PC-9 (cell line): ENCODE measurements at places on chromosomes 11 and 22. TPM values are rescaled to one million over a fixed set of nuclear protein-coding genes. Genes with fewer than 3 reads are reported as not detected.
A peak's percentile ranks its signal among the peaks of the same experiment; 100 is the strongest.

Gene RIBC2
- total RNA-seq = 4.0 and 11.0 TPM in 2 replicates

DNA sequence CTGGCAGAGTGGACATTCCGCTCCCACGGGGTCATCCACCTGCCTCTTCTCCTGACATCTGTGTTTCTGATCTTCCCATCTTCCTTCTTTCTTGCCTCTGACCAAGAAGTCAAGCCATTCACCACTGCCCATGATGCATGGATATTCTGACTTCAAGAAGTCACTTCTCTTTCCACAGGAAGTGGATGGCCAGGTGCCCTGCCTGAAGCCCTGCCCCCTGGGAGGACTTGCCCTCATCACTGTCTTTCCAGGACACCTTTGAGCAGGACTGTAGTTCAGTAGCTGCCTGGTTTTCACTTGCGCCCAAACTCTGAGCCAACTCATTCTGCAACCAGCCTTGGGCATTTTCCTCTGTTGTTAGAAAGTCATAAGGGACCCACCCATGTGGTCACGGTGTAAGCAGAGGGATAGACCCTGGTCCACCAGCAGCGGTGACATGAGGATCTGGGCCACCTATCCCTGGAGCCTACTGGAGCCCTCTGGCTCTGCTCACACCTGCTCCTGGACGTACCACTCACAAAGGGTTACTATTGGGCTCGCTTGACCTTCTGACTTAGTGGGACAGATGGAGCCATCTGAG is 6.9 kb downstream of the CYTH4 start:
- H3K4me3 ChIP-seq = no peak overlapping the region
- no peaks in the 10 kb centered on the region for H3K4me1 ChIP-seq
- H3K27me3 ChIP-seq = peaks cover 16% of the 10 kb centered on the region; the same call in 1 of the 2 replicates
- H3K36me3 ChIP-seq = no peaks in the 10 kb centered on the region

DNA sequence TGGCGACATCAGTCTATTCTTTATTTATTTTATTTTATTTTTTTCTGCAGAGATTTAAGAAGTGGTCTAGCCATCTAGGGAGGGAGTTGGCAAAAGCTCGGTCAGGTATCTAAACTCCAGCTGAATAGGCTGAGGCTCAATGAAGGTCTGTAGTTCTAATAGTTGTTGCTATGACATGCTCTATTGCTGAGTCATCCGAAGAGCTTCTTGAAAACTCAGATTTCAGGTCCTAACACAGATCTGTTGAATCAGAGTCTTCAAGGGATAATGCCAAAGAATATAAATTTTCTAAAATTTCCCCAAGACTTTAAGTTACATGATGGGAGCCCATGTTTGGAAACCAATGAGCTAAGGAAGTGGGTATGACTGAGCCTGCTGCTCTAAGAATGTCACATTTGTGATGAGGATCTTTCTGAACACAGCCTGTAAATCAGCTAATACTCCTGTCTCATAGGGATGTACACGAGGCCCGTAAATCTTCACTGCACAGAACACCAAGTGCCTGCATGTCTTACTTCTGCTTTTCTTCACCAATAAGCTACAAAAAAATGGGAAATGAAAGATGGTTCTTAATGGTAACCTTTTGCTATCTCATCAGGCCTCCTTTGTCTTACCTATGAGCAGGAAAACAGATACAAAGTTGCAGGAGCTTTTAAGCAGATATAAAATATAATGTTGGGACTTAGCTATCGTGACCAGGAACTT is 901.4 kb upstream of the API5 start:
- no peak overlapping the region for H3K4me3 ChIP-seq
- H3K27ac ChIP-seq = no peak overlapping the region
- H3K36me3 ChIP-seq = no peaks in the 10 kb centered on the region
- no peaks in the 10 kb centered on the region for H3K4me1 ChIP-seq
- H3K27me3 ChIP-seq = no peaks in the 10 kb centered on the region
- no peak for DNase-seq

GRCh38 chr22:48089601-48090331 is 1327.3 kb downstream of the TBC1D22A start:
- H3K27me3 ChIP-seq = peaks cover 93% of the 10 kb centered on the region
- no peak overlapping the region for H3K4me3 ChIP-seq
- H3K36me3 ChIP-seq = no peaks in the 10 kb centered on the region
- no peak for DNase-seq
- H3K27ac ChIP-seq = no peak overlapping the region

DNA sequence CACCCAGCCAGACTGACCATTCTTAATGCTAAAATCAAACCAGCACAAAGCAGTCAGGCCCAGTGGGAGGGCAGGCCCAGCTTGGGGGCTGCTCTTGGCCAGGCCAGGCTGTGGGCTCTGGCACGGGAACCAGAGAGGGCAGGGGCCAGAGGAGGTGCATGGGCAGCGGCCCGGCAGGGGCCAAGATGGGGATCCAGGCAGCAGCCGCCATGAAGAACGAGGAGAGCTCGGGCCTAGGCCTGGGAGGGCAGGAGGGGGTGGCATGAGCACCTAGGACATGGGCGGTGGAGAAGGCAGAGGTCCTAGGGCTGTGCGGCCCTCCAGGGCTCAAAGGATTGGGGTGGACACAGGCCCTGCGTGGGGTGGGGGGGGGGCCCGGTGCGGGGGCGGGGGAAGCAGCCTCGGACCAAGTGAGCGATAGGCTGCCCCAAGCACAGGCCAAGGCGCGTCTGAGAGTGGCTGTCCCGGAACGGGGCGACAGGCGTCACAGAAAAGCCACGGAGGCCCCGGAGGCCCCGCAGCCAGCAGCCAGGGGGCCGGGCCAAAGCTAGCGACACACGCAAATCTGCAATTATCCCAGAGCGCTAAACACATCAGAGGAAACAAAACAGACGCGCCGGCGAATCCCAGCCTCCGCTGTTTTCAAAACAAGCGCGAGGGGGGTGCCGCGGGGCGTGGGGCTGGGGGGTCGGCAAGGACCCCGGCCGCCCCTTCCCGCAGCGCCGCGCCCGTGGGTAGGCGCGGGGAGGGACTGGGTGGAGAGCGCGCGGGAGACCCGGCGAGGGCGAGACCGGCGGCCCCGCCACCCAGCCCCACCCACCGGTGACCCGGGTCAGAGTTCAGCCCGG is 8.3 kb downstream of the PLXNB2 start:
- H3K36me3 ChIP-seq = peaks cover 19% of the 10 kb centered on the region; the same call in 1 of the 2 replicates
- H3K27me3 ChIP-seq = no peaks in the 10 kb centered on the region
- H3K27ac ChIP-seq = no peak overlapping the region
- H3K4me1 ChIP-seq = peaks cover 74% of the 10 kb centered on the region

DNA sequence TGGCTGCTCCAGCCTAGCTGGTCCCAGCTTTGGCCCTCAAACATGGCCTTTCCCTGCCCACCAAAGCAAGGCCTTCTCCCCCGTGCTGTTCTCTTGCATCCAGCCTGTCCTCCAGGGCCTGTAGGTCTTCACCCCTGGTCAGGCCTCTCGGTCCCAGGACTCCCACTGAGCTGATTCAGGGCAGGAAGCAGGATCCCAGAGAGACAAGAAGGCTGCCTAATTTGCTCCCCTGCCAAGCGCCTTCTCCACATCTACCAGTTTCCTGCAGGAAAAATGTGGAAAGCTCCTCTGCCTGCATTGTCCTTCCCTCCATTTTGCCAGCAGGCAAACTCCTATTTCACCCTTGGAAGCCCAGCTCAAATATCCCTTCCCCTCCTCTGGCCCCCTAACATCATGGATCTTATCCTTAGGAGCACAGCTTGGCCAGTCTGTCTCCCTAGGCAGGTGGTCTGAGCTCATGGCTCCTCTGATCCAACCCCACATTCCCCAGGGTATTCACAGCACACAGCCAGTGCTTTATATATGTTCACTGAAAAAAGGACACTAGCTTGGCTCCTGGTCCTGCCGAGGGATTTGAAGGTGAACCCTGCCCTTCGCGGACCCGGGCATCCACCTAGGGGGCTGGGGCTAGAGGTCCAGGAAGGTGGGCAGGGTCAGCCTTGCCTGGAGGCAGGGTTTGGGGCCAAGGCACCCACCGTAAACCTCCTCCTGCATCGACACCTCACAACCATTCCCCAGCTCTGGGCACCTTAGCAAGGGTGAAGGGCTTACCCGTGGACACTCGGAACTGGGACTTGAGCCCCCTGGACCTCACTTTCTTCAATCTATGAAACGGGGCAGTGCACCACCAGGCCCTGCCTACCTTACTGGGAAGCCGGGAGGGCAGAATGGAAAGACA is 968 bp downstream of the RHBDD3 start:
- peak overlapping the region; percentile 88 for H3K4me3 ChIP-seq
- DNase-seq = no peak
- peaks cover 32% of the 10 kb centered on the region for H3K4me1 ChIP-seq

DNA sequence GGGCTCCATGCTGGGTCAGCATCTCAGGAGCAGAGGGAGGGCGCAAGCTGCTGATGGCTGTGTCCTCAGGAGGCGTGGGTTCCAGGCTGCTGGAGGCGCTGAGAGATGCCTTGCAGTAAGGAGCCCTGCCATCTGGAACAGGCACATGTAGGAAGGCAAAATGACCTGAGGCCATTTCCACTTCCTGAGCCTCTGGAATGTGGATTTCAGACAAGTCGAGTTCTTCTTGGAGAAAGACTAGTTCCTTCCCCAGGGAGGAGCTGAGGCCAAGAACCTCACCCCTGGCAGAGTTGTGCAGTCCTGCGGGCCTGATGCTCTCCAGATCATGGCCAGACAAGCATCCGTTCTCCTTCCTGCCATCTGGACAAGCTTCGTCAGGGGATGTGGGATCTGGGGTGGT is 19.3 kb downstream of the HPS4 start:
- no peak overlapping the region for H3K4me3 ChIP-seq
- peaks cover 13% of the 10 kb centered on the region for H3K36me3 ChIP-seq
- no peaks in the 10 kb centered on the region for H3K4me1 ChIP-seq
- H3K27ac ChIP-seq = no peak overlapping the region
- DNase-seq = no peak

DNA sequence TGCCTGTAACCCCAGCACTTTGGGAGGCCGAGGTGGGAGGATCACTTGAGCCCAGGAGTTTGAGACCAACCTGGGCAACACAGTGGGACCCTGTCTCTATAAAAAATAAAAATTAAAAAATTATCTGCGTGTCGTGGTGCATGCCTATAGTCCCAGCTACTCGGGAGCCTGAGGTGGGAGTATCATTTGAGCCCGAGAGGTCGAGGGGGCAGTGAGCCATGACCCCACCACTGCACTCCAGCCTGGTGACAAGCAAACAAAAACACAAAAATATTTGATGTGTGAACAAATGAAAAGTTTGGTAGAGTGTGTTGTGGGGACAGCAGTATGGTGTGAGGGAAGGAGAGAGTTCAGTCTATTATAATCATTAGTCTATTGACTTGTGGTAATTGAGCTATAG is 90.8 kb upstream of the PARVA start:
- H3K4me3 ChIP-seq = no peak overlapping the region
- H3K4me1 ChIP-seq = peaks cover 51% of the 10 kb centered on the region
- peak overlapping the region; percentile 88 for H3K27ac ChIP-seq
- DNase-seq = no peak
- no peaks in the 10 kb centered on the region for H3K27me3 ChIP-seq

- peaks cover 100% of the 10 kb centered on the region for H3K27me3 ChIP-seq
- DNase-seq = no peak
- H3K4me3 ChIP-seq = no peak overlapping the region
- no peaks in the 10 kb centered on the region for H3K4me1 ChIP-seq
Measured at GRCh38 chr22:48453171-48453570, 1374.5 kb downstream of the BRD1 start.

GRCh38 chr11:78220218-78221157 is 31.8 kb downstream of the USP35 start:
- DNase-seq = no peak
- H3K4me3 ChIP-seq = no peak overlapping the region
- H3K27me3 ChIP-seq = no peaks in the 10 kb centered on the region

DNA sequence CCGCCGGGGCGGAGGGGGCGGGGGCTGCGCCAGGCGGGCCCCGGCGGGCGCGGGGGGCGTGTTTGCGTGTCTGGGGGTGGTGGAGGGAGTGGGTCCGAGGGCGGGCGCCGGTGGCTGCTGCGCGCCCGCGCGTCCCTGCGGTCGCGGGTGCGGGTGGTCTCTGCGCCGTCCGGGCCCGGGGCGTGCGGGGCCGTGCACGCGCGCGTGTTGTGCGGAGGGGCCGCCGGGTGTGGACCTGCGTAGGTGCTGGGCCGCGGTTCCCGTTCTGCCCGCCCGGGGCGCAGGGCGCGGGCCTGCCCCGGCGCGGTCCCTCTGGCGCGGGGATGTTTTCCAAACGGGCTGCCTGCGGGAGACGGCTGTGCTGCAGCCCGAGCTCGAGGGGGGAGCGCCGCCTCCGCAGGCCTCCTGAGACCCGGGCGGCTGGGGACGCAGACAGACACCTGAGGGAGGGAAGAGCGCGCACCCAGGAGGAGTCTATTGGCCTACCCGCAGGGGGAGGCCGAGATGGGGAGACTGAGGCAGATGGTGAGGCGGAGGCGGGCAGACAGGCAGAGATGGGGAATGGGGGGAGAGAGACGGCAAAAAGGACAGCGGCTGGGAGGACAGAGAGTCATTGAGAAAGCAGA is 442 bp downstream of the PELI3 start:
- H3K27me3 ChIP-seq = no peaks in the 10 kb centered on the region
- no peaks in the 10 kb centered on the region for H3K36me3 ChIP-seq
- H3K4me1 ChIP-seq = peaks cover 10% of the 10 kb centered on the region

DNA sequence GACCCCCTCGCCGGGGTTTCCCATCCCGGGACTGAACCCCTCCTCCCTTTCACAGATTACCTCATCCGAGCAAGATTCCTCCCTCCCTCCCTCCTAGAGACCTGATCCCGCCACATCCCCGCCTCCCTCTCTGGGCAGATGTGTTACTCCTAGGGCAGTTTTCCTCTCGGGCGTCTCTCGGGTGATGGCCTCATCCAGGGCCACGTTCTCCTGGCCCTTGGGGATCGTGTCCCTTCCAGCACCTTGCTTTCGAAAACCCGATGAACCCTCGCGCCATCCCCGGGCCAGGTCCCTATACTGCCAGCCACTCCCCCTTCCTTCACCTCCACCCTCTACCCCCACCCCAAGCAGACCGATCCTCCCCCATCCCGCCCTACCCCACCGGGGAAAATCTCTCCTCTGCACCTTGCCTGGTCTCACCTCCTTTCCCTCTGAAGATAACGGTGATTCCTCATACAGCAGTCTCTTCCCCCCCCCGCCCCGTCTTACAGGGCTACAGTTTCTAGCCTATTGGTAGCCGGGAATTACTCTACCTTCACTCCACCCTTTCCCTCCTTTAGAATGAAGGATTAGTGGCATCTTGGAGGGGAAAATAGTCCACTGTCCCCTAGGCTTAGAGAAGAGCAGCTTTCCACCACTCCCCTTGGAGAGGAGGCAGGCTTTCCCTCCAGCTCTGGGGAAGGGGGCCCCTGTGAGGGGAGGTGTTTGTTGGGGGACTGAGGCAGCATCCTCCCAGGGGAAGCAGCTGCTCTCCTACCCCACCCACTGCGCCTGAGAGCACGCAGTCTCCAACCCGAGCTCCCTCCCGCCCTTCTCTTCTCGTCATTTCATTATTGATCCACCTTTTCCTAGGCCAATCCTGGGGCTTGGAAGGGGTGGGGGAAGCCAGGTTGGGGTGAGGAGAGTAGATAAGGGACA is 1.2 kb downstream of the KMT2A start:
- no peak overlapping the region for H3K27ac ChIP-seq
- H3K4me3 ChIP-seq = peak overlapping the region; percentile 69
- peaks cover 48% of the 10 kb centered on the region for H3K4me1 ChIP-seq
- peaks cover 12% of the 10 kb centered on the region for H3K36me3 ChIP-seq
- H3K27me3 ChIP-seq = no peaks in the 10 kb centered on the region
